Ascending aorta (tissue), 2 donors: ENCODE measurements at places on chromosomes 12 and 14.

- H3K4me1 ChIP-seq = no peaks in the 10 kb centered on the region
- no peaks in the 10 kb centered on the region for H3K36me3 ChIP-seq
- H3K27ac ChIP-seq = no peak overlapping the region
- no peak for DNase-seq
Measured at GRCh38 chr14:53838374-53838773, 118.3 kb downstream of the BMP4 start.

DNA sequence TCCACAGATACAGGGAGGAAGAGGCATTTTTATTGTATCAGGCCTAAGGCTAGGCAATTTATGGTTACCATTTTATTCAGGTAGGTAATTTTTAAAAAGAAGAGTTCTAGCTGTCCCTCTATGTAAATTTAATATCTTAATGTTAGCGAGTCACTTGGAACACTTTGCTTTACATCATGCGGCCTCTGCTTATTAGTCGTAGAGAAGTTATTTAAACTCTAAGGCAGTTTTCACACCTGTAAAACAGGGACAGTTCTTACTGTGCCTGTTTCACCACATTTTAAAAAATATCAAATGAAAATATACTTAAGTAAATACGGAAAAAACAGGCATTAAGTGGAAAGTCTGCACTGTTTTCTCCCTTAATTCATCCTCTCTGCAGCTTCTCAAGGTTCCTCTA, 71.4 kb upstream of the POC1B start:
- peaks cover 23% of the 10 kb centered on the region for H3K36me3 ChIP-seq
- no peak overlapping the region for H3K27ac ChIP-seq
- no peaks in the 10 kb centered on the region for H3K4me1 ChIP-seq

DNA sequence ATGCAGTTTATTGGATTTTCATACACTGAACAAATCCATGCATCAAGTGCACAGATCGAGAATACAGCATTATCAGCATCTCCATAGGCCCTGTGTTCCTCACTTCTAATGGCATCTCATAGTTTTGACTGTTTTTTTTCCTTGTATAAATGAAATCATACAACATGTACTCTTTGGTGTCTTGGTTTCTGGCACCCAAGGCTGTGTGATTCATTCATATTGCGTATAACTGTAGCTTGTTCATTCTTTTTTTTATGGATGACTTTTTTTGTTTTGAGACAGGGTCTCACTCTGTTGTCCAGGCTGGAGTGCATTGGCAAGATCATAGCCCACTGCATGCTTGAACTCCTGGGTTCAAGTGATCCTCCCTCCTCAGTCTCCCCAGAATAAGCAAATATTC, 14.3 kb downstream of the RASSF8 start:
- no peaks in the 10 kb centered on the region for H3K27me3 ChIP-seq
- H3K4me3 ChIP-seq = no peak overlapping the region
- no peaks in the 10 kb centered on the region for H3K4me1 ChIP-seq
- H3K36me3 ChIP-seq = no peaks in the 10 kb centered on the region
- DNase-seq = no peak

- H3K36me3 ChIP-seq = no peaks in the 10 kb centered on the region
- no peak overlapping the region for H3K27ac ChIP-seq
- DNase-seq = no peak
- no peak overlapping the region for H3K4me3 ChIP-seq
- H3K27me3 ChIP-seq = no peaks in the 10 kb centered on the region
Measured at GRCh38 chr14:24534286-24534685, 26.2 kb upstream of the CMA1 start.

DNA sequence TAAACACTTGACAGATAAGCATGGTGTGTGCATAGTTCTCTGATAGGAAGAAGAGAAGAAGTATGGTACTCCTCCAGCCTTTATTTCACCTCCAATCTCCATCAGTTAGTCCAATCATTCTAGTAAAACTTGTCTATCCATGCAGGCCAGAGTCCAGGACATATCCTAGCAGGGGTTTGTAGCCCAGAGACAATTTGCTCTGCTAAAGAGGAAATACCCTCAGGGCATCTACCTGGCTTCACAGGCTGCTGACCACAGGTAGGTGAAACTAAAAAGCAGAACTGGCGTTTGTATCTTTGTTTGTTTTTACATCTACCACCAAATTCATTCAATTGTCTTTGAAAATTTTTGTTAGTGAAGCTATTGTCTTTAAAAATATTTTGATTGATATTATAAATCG, 717.6 kb downstream of the FSCB start:
- no peak overlapping the region for H3K4me3 ChIP-seq
- no peaks in the 10 kb centered on the region for H3K36me3 ChIP-seq
- no peaks in the 10 kb centered on the region for H3K27me3 ChIP-seq
- no peak overlapping the region for H3K27ac ChIP-seq

DNA sequence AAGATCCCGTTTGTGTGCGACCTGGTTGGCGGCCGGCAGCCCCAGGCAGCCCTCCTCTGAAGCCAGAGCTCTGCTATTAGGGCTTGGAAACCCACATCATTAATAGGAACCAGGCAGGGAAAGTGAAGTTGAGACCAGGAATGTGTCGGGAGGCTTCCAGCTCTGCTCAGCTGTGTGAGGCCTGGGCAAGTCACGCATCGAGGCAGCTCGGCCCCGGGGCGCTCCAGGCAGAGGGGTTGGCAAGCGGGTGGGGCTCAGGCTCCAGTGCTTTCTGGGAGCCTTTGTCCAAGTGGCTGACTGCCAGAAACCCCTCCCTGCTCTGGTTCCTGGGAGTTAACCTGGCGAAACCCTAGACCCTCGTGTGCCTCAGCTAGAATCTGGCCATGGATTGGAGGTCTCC, 1151.7 kb downstream of the VRK1 start:
- no peak overlapping the region for H3K27ac ChIP-seq
- H3K4me1 ChIP-seq = no peaks in the 10 kb centered on the region
- no peak overlapping the region for H3K4me3 ChIP-seq
- no peaks in the 10 kb centered on the region for H3K36me3 ChIP-seq
- DNase-seq = no peak
- H3K27me3 ChIP-seq = no peaks in the 10 kb centered on the region

DNA sequence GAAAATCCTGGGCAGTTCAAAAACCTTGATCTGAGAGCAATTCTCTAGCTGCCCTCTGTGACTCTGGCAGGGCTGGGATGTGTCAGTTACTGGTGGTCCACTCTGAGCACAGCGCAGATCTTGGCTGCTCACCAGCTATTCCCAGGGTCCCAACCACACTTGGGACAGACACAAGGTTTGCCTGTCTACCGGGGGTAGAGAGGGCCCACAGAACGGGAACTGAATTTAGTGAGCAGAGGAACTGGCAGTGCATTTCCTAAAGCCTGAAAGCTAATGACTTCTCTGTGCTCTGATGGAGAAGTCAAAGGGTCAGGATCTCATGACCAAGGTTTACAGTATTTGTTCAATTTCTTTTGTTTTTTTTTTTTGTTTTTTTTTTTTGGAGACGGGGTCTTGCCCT, 2.6 kb downstream of the PDE6H start:
- no peak overlapping the region for H3K27ac ChIP-seq
- DNase-seq = no peak
- H3K27me3 ChIP-seq = no peaks in the 10 kb centered on the region
- no peak overlapping the region for H3K4me3 ChIP-seq
- no peaks in the 10 kb centered on the region for H3K36me3 ChIP-seq

- peak overlapping the region; percentile 76 for H3K4me3 ChIP-seq
- H3K4me1 ChIP-seq = peaks cover 4% of the 10 kb centered on the region
Measured at GRCh38 chr12:57110104-57111030, 795 bp downstream of the STAT6 start.

DNA sequence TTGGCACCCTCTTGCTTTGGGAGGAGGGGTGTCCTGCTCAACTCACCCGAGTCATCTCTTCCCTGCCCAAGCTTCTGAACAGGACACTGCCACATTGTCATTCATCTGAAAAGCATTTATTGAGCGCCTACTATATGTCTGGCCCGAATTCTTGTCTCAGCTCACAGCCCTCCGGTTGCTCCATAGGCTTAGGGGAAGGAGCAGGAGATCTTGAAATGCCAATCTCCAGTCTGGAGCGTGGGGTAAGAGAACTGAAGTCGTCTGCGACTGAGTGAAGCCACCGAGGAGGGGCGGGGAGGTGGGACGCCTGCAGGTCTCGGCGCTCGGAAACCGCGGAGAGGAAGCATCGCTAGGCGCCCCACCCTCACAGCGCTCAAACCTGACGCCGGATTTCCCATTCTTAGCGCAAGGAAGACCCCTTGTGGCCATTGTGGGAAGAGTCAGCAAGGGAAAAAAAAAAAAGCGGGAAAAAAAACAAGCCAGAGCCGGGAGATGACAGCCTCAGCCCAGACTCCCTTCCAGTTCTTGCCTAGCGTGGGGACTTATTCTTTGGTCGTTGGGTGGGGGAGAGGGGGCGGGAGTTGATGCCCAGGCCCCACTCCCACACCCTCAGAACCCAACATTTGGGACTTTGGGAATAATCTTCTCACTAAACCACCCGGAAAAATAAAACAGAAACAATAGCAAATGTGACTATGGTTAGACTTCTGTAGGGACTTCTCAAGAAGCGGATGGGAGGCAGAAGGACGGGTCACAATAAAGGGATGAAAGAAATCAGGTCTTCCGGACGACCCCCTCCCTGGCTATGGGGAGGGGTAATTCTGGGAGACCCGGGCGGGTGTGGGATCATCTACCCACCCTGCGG, 28.2 kb upstream of the SMUG1 start:
- H3K27ac ChIP-seq = no peak overlapping the region
- no peaks in the 10 kb centered on the region for H3K36me3 ChIP-seq
- DNase-seq = peak; percentile 82
- H3K27me3 ChIP-seq = no peaks in the 10 kb centered on the region
- H3K4me1 ChIP-seq = peaks cover 7% of the 10 kb centered on the region

DNA sequence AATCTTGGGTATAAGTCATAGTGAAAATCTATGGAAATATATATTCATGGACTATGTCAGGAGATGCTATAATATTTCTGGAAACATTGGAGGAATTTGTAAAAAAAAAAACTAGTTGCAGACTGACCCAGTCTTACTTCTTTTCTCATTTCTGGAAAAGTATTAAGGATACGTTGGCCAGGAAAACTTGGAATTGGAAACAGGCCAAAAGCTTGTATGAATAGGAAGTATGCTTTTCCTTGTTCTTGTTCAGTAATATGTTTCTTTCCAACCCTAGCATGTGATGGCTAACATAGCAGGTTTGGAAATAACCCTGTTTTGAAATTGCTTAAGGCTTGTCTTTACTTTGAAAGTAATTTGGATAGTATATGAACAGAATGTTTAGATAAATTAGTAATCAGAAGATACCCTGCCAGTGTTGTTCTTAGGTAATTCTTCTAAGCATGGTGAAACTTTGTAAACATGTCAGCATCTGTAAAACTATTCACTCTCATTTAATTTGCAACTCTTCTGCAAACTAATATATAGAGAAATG, 316.2 kb downstream of the NPAS3 start:
- no peaks in the 10 kb centered on the region for H3K36me3 ChIP-seq
- DNase-seq = no peak
- H3K4me3 ChIP-seq = no peak overlapping the region
- H3K4me1 ChIP-seq = no peaks in the 10 kb centered on the region
- no peaks in the 10 kb centered on the region for H3K27me3 ChIP-seq
- no peak overlapping the region for H3K27ac ChIP-seq

GRCh38 chr12:130838284-130838950, 633 bp downstream of the STX2 start:
- no peak for DNase-seq
- H3K36me3 ChIP-seq = no peaks in the 10 kb centered on the region
- peaks cover 8% of the 10 kb centered on the region for H3K4me1 ChIP-seq
- no peaks in the 10 kb centered on the region for H3K27me3 ChIP-seq
- peak overlapping the region; percentile 93 for H3K4me3 ChIP-seq
- peak overlapping the region; percentile 64 for H3K27ac ChIP-seq

- peaks cover 2% of the 10 kb centered on the region for H3K4me1 ChIP-seq
- no peak for DNase-seq
- H3K27ac ChIP-seq = no peak overlapping the region
- no peaks in the 10 kb centered on the region for H3K36me3 ChIP-seq
- H3K4me3 ChIP-seq = no peak overlapping the region
Measured at GRCh38 chr12:28223025-28223554, 32.8 kb downstream of the CCDC91 start.
